ENCODE measurements at places on chromosomes 1 and 21. TPM values are rescaled to one million over a fixed set of nuclear protein-coding genes. Genes with fewer than 3 reads are reported as not detected.

Gene PDE9A
- total RNA-seq: 1.2 TPM

Gene NDUFV3
- total RNA-seq: 18.7 TPM

Gene TRIM67
- 0.28 TPM for total RNA-seq

Gene TIE1
- total RNA-seq: 0.09 TPM

Gene LHX8
- 1.7 TPM for total RNA-seq

Gene MIXL1
- total RNA-seq: not detected

Gene CAPN9
- total RNA-seq: not detected

Gene FCER1A
- not detected for total RNA-seq

Gene AUNIP
- 6.0 TPM for total RNA-seq

Gene HOOK1
- total RNA-seq: 0.39 TPM

Gene CACNA1S
- 0.01 TPM for total RNA-seq

Gene ATAD3A
- 33.6 TPM for total RNA-seq

Gene PLA2G2D
- total RNA-seq: not detected

Gene GSTM1
- not detected for total RNA-seq

Gene PLXNA2
- total RNA-seq: 0.94 TPM

Gene GBP6
- not detected for total RNA-seq

Gene LEFTY1
- total RNA-seq: 0.31 TPM

Gene ROR1
- total RNA-seq: 13.1 TPM

Gene KRTAP12-2
- not detected for total RNA-seq

Gene CRYBG2
- total RNA-seq: 1.7 TPM

Gene CHIA
- not detected for total RNA-seq

Gene ABCG1
- total RNA-seq: 2.1 TPM

Gene NTRK1
- 0.14 TPM for total RNA-seq

Gene LDLRAD2
- not detected for total RNA-seq

Gene ICOSLG
- 2.6 TPM for total RNA-seq

Gene IQCC
- 1.8 TPM for total RNA-seq

Gene SLAMF8
- not detected for total RNA-seq

Gene PIK3CD
- 10.6 TPM for total RNA-seq

Gene TGFBR3
- total RNA-seq: 3.9 TPM

Gene MAN1A2
- 9.8 TPM for total RNA-seq

Gene LCE2A
- not detected for total RNA-seq

Gene WDR64
- not detected for total RNA-seq

Gene RSPH1
- total RNA-seq: 0.63 TPM

Gene OR2L3
- total RNA-seq: not detected

Gene CD1B
- not detected for total RNA-seq

Gene LEFTY2
- 0.09 TPM for total RNA-seq

Gene CHAF1B
- total RNA-seq: 12.3 TPM

Gene ANGPTL3
- not detected for total RNA-seq

Gene CR1L
- total RNA-seq: not detected

Gene TDRD5
- total RNA-seq: 0.02 TPM

Gene MX2
- 0.08 TPM for total RNA-seq

Gene KCNJ15
- 0.26 TPM for total RNA-seq

Gene TTC22
- total RNA-seq: not detected

Gene FGR
- not detected for total RNA-seq

Gene NBPF20
- 3.9 TPM for total RNA-seq
